ENCODE measurements at places on chromosomes 3 and 15. TPM values are rescaled to one million over a fixed set of nuclear protein-coding genes. Genes with fewer than 3 reads are reported as not detected.

Gene GPR176
- 9.4 TPM for total RNA-seq

Gene SLC24A5
- not detected for total RNA-seq

Gene FGF12
- total RNA-seq = 0.40 TPM

Gene PARP9
- 6.5 TPM for total RNA-seq

Gene GHRL
- not detected for total RNA-seq

Gene SPATA12
- 0.41 TPM for total RNA-seq

Gene PTH1R
- total RNA-seq = 0.43 TPM

Gene NANOGP8
- total RNA-seq = not detected

Gene OXTR
- 9.2 TPM for total RNA-seq

Gene GOLGA6L7
- total RNA-seq = not detected

Gene GOLGA6B
- total RNA-seq = not detected

Gene SCAMP5
- total RNA-seq = 9.3 TPM

Gene KLHL40
- total RNA-seq = not detected

Gene RTP3
- total RNA-seq = not detected

Gene A4GNT
- total RNA-seq = not detected

Gene MCF2L2
- total RNA-seq = 0.75 TPM

Gene CHRD
- total RNA-seq = 0.15 TPM

Gene MITF
- total RNA-seq = 5.8 TPM

Gene TNNC1
- 0.87 TPM for total RNA-seq

Gene CFAP100
- not detected for total RNA-seq

Gene DYNLT2B
- total RNA-seq = 24.0 TPM

Gene GXYLT2
- 3.5 TPM for total RNA-seq

Gene MME
- not detected for total RNA-seq

Gene CCDC71
- 13.2 TPM for total RNA-seq

Gene ZMAT3
- 10.0 TPM for total RNA-seq

Gene TEX55
- total RNA-seq = not detected

Gene C3orf49
- not detected for total RNA-seq

Gene GOLGA8T
- 1.6 TPM for total RNA-seq

Gene NEK11
- 5.9 TPM for total RNA-seq

Gene ATP13A5
- not detected for total RNA-seq

Gene ATOSA
- 9.8 TPM for total RNA-seq

Gene ITIH1
- total RNA-seq = not detected

Gene CX3CR1
- not detected for total RNA-seq

Gene UBAP1L
- 0.29 TPM for total RNA-seq

Gene NRG4
- total RNA-seq = 1.3 TPM

Gene B3GALNT1
- 0.21 TPM for total RNA-seq

Gene SGO1
- total RNA-seq = 14.2 TPM

Gene DUOX1
- not detected for total RNA-seq

Gene SPINK8
- total RNA-seq = not detected

Gene RABL3
- 18.6 TPM for total RNA-seq

Gene FBXO40
- total RNA-seq = not detected

Gene ELL3
- total RNA-seq = 1.8 TPM

Gene COL6A5
- total RNA-seq = not detected

Gene CLDN1
- 28.6 TPM for total RNA-seq

Gene CGGBP1
- total RNA-seq = 39.9 TPM

Gene ACTRT3
- 2.9 TPM for total RNA-seq

Gene JAGN1
- 81.7 TPM for total RNA-seq

Gene WNT5A
- total RNA-seq = 0.66 TPM

Gene STXBP5L
- total RNA-seq = not detected

Gene COL7A1
- total RNA-seq = 227 TPM

Gene NUP210
- total RNA-seq = 41.7 TPM

Gene APOD
- 1.2 TPM for total RNA-seq

Gene GOLGA8R
- total RNA-seq = 0.34 TPM

Gene VGLL4
- total RNA-seq = 33.2 TPM

Gene ZNF80
- not detected for total RNA-seq

Gene IL16
- not detected for total RNA-seq

Gene SMCO1
- not detected for total RNA-seq

Measured in A549 treated with ZK216348 at 1 μM for 4 hours (cell line).